CD4-positive, alpha-beta T cell treated with Interleukin-21 for 1 hour (primary cell): ENCODE measurements at places on chromosomes 4 and X.
A peak's percentile ranks its signal among the peaks of the same experiment; 100 is the strongest.

DNA sequence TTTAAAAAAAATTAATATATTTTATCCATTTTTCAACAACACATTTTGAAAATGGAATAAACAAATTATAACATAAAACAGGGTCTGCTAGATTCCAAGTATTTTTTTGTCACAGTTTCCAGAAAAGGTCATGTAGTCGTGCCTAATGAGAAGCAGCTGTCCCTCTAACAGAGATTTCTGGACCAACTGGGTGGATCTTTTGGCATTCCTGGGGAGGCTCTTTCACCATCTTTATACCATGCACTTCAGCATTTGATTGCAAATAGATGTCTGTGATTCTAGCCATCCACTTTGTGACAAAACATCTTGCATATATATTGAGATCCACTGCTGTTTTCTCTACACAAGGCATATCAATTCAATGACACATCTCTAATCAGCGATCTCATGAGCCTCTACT lies 210.7 kb upstream of the LDB2 start:
- no peak for DNase-seq

DNA sequence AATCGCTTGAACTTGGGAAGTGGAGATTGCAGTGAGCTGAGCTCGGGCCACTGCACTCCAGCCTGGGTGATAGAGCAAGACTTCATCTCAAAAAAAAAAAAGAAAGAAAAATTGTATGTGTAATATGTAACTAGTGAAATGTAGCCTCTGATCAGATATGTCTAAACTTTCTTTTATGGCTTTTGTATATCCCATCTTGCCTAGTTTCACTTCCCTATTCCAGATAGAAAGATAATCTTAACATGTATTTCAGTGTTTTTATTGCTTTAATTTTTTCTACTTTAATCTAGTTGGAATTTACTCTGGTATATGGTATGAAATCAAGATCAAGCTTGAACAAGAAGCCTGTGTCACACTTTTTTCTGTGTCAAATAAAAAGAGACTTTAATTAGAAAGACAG lies 1.9 kb upstream of the ZNF41 start:
- no peak for DNase-seq

GRCh38 chr4:184416913-184417734 lies 57.2 kb downstream of the IRF2 start:
- peak; percentile 61 for DNase-seq

DNA sequence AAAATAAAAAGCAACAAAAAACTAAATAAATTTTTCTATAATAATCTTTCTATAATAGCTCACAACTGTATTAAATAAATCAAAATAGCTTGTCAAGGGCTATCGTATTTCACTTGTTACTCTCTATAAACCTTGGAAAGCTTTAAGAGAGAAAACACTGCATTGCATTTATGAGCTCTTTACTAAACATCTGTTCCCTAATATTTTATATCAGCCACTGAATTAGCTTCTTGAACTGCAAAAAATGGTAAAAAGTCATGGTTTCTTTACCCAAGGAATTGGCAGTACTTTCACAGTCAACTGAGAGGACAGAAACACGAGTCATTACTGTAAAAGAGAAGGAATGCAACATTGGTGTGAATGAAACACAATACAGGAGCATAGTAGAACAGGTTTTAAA lies 671.2 kb downstream of the PCDH18 start:
- no peak for DNase-seq

DNA sequence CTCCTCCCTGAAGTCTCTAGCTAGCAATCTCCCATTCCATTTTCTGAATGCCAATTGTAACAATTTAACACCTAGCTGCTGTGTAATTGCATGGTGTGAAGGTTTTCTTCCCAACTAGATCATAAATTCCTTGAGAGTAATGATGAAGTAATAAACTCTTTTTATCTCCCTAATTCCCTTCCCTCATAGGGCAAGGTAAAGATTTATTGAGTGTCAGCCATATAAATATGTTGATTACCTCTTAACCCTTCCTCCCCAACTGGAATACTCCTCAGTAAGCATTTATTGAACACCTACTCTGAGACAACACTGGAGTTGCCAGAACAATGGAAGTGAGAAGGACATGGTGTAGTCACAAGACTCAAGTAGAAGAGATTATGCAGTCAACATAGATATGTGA lies 112.7 kb downstream of the CLCN5 start:
- DNase-seq, result no peak

- no peak for DNase-seq
Measured at GRCh38 chr4:29805916-29806480, 914.2 kb upstream of the PCDH7 start.
